ENCODE measurements at places on chromosomes 1 and 21.

DNA sequence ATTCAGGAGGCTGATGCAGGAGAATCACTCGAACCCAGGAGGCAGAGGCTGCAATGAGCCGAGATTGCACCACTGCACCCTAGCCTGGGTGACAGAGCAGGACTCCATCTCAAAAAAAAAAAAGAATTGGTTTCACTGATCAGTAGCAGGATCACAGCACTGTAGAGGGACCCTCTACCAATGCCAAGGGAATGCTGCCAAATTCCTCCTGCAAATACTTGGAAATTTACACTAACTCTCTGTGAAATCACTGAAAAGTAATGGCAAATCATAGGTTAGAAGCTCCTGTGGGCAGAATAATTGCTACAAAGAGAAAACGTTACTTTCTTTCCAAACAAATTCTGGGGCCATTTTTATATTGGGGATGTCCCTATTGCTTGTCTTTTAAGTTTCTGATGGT is 6.7 kb upstream of the GPR25 start:
- no peak for DNase-seq

DNA sequence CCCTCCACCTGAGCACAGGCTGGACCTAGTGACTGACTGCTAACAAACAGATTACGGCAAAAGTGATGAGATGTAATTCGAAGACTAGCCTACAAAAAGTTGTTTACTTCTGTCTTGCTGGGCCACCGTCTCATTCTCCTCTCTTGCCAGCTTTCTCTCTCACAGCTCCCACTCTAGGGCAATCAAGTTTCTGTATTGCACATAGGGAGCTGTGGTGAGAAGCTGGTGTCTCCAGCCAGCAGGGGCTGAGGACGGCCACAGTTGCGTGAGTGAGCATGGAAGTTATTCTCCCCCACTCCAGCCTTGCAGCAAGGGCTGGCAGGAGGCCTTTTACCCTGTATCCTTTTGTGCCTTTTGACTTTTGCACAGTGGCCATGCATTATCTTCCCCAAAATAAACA is 8.6 kb upstream of the COL6A2 start:
- no peak for DNase-seq

GRCh38 chr1:183093786-183094298 is 70.6 kb downstream of the LAMC1 start:
- DNase-seq = peak; percentile 37

DNA sequence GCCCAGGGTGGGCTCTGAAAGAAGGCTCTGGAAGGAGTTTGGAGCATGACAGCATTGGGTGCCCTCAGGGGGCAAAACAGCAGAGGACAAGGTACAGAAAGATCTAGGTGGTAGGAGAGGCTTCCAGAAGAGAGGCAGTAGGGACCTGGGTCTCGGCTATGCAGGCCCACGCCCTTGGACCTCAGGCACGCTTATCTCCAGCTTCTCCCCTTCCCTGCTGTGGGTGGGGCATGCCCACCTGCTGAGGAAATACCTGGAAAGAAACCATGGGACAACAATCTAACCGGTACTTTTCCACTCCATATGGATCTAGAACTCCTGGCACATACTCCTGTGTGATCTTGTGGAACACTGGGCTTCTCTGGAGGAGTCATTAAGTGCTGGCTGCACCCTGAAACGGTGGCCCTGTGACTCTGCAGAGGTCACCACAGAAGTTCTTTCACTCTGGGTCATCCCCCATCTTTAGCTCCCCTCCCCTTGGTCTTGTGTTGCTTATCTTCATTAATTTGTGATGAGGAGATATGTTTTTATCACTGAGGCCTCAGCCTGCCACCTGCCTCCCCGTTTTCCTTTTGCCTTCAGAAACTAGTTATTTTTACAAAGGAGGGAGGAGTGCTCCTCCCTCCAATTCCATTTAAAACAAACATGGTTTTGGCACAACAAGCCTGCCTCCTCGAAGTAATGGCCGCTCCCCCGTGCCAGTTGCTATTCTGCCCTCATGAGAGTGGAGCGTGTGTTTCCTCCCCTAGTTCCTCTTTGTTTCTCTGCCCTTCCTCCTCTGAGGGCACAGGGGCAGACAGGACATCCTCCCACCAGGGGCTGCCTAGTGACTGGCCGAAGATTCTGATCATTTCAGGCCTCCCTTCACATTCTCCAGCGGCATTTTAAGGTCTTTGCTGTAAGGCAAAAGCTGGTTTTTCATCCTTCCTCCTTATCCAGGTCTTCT is 78.0 kb upstream of the ATP5PO start:
- no peak for DNase-seq

- peak; percentile 50 for DNase-seq
Measured at GRCh38 chr1:77220687-77221463, 1.6 kb upstream of the PIGK start.

DNA sequence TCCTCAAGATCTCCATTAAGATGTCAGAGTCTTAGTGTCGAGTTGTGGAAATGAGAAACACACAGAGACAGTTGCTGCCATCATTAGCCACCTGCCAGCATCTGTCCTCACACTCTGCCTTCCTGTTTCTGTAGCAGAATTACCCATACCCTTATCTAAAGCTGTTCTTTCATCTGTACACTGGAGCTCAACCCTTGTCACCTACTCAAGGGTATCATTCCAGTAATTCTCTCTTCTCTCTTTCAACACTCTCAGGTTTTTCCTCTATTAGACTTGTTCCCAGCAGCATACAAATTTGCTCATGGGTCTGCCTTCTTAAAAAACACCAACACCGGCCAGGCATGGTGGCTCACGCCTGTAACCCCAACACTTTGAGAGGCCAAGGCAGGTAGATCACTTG is 27.4 kb upstream of the RNF2 start:
- DNase-seq = no peak

- DNase-seq = peak; percentile 72
Measured at GRCh38 chr1:85582687-85583591, 2.4 kb downstream of the CCN1 start.

- no peak for DNase-seq
Measured at GRCh38 chr1:119943216-119943615, 46.9 kb upstream of the ADAM30 start.

GRCh38 chr1:70411360-70411844 is 334 bp downstream of the CTH start:
- DNase-seq = peak; percentile 58

- no peak for DNase-seq
Measured at GRCh38 chr1:238143038-238143437, 252.3 kb upstream of the ZP4 start.

GRCh38 chr1:92495392-92496063 is 8.8 kb upstream of the GFI1 start:
- DNase-seq = no peak

DNA sequence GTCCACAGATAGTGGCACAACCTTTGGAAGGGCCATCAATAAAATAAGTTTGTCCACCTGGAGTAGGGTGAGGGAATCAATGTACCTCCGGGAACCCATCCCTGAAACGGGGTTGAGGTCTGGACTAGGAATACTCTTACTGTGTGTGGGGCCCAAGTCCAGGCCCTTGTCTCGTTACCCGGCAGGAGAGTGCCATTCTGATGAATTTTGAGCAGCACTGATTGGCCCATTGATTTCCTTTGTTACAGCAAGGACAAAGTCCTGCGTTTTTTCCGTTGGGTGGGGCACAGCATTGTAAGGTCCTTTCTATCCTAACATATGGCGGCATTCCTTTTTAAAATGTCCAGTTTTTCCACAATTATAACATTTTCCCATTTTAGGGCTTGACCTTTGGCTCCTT is 75.2 kb downstream of the AXDND1 start:
- DNase-seq = no peak

GRCh38 chr1:205954819-205955404 is 11.7 kb upstream of the SLC26A9 start:
- DNase-seq = no peak

DNA sequence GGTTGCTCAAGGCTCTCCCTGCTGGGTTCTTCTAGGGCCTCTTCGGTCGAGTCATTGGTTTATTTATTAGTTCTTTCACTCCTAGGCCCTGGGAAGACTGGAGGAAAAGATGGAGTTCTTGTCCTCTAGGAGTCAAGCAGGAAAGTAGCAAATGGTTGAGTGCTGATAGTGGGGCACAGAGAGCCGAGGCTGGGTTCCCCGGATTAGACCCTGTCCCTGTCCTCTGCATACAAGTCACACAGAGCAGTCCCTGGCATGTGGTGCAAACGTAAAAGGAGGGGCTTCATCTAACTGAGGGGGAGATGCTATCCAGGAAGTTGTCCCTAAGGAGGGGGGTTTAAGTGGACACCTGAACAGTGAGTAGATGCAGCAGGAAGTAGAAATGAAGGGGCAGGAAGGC is 19.2 kb upstream of the KCNE2 start:
- DNase-seq = peak; percentile 37

- no peak for DNase-seq
Measured at GRCh38 chr1:220887520-220888416, 8.5 kb downstream of the HLX start.

DNA sequence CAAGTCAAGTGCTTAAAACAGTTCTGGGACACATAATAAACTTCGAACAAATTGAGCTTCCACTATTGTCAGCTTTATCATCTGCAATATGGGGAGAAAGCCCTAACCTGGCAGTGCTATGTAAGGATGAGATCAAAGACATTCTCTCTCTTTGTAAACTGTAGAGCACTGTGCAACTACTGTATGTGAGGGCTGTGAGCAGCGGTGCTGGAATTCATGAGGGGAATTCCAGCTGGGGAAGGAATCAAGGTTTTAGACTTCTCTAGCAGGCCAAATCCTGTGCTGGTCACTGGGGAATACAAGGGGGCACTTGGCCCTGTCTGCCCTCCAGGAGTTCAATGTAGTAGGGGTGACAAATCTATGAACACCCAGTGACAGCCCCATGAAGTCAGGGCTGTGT is 9.3 kb downstream of the FAM151A start:
- DNase-seq = no peak

GRCh38 chr21:42140196-42140934 is 69.2 kb downstream of the UMODL1 start:
- DNase-seq = no peak

DNA sequence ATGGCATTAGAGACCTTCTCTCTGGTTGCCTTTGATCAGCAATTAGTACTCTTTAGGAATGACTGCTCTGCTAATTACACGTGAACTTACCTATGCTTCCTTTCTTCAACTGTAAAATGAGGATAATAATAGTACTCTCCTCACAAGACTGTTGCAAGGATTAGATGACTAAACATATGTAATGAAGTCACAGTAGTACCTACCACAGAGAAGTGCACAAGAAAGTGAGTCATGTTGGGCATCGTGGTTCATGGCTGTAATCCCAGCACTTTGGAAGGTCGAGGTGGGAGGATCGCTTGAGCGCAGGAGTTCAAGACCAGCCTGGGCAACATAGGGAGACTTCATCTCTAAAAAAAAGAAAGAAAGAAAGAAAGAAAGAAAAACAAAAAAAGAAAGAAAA is 68.1 kb upstream of the AK4 start:
- peak; percentile 64 for DNase-seq

GRCh38 chr1:47655521-47656300 is 217.9 kb downstream of the FOXD2 start:
- no peak for DNase-seq

DNA sequence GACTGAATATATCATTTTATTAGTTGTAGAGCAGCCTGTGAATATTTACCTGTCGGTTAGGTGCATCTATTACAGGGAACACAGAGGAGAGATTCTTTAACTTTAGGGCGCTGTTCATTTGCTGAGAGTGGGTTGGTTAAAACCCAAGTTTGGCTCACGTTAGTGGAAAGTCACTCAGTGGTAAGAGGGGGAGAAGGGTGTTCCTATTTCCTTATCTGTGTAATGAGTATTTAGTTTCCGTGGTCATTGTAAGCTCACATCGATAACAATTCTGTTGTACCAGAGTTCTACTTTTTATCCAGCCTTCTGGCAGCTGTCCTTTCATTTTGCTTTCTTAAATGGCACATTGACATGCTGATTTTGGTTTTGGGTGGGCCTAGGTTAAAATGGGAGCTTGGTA is 773.2 kb upstream of the ADAMTS5 start:
- DNase-seq = no peak

GRCh38 chr1:28985427-28985826 is 71.1 kb downstream of the EPB41 start:
- DNase-seq = no peak

GRCh38 chr1:81449786-81450185 is 350.9 kb upstream of the ADGRL2 start:
- no peak for DNase-seq

DNA sequence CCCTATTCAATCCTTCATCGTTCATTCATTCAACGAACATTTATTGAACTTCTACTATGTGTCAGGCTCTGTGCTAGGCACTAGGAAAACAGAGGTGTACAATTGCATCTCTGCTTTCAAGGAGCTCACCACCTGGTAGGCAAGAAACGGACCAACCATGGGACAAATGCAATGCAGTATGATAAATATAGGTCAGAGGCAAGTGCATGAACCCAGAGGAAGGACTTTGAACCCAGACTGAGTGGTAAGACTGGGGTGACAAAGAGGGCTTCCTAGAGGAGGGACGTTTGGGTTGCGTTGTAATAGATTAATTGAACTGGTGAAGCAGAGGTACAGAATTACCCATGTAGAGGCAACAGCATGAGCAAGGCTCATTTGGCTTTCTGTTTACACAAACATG is 16.4 kb downstream of the CD2 start:
- DNase-seq = no peak

GRCh38 chr1:38082769-38083263 is 36.2 kb upstream of the POU3F1 start:
- DNase-seq = no peak

DNA sequence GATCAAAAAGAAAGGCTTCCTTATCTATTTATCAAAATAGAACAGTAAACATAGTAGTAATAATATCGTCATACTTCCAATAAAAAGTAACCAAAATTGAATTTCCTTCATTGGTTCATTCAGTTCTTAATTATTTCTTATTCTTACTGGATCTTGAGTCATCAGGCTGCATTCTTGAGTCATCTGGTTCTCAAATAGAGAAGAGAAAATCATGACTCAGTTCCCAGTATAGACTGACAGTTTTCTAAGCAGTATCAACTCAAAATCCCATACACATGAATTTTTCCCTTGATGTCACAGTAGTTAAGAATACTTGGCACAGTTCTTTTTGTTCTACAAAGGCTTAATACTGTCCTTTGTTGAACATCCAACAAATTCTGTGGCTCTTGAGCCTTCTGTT is 626.9 kb upstream of the ADGRL4 start:
- peak; percentile 43 for DNase-seq

- no peak for DNase-seq
Measured at GRCh38 chr1:77541162-77541545, 141.3 kb downstream of the ZZZ3 start.

DNA sequence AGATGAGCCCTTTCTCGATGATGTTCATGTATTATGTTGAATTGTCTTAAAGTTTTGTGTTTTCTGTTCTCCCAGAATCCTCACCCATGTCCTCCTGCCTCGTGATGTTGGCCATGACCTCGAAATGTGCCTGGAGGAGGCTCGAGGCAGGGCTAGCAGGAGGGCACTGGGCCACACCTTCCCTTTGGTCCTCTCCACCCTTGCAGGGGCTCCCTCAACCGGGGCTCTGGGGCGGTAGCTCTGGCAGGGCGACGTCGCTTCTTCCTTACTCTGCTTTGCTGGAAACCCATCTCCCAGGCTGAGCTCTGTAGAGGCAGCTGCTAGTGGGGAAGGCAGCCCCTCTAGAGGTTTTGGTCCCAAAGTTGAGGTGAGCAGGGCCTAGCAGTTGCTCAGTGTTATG is 14.3 kb downstream of the TFF3 start:
- no peak for DNase-seq

- no peak for DNase-seq
Measured at GRCh38 chr1:28282426-28283407, 23.4 kb downstream of the SESN2 start.

- DNase-seq = no peak
Measured at GRCh38 chr21:38383411-38384237, 114.7 kb downstream of the ERG start.

Measured in choroid plexus epithelial cell (primary cell).